ENCODE measurements at places on chromosomes 7 and 10.
A peak's percentile ranks its signal among the peaks of the same experiment; 100 is the strongest.

DNA sequence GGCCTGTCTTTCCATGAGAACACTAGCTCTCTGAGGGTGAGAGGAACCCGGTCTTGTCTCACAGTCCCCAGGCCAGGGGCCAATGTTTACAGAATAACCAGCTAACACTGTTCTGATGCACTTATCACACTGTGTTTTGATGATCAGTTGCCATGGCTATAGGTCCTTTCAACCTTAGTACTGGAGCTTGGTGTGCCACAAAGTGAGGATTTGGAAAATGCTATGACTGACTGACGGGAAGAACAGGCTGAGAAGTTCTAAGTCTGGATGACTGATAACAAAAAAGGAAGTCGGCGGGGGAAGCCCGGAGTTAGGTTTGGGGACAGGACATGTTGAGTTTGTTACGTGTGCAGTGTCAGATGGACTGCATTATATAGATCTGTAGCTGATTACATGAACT lies 141.8 kb downstream of the CTTNBP2 start:
- DNase-seq = no peak

- no peak for DNase-seq
These were observed at the start of gene LDB3 for GRCh38 chr10:86668297-86669165. TSS of gene LDB3 (plus strand) at chr10:86668511. CDS start at chr10:86668692, 181 bp downstream.

- no peak for DNase-seq
These were observed 200.6 kb downstream of the GLRX3 start for GRCh38 chr10:130336617-130337304.

DNA sequence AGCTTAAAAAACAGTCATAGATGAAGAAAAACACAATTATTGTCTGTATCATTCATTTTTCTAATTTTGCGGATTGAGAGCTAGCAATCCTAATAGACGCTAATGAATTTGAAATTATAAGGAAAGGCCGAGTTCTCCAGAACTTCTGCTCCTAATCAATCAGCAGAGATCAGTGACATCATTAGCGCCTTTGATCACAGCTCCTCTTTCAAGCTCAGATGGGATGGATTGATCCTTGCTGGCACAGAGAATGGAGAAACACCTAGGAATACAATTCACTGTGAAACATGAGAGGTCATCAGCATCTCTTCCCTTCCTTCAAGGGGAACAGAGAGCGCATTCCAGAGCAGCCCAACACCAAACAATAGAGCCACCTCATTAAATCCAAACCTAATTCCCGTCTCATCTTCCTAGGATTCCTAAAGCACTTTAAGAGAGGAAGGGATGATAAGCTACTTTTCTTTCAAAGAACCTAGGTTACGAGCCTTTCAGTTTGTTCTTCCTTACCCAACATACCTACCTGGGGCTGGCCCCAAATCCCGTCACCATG lies 24.4 kb downstream of the GLI3 start:
- DNase-seq = no peak

- DNase-seq = no peak
These were observed 304.0 kb upstream of the ETV1 start for GRCh38 chr7:14293434-14293833.

- DNase-seq = no peak
These were observed 8.7 kb downstream of the PDSS1 start for GRCh38 chr10:26706206-26706605.

- peak; percentile 24 for DNase-seq
These were observed 572.6 kb downstream of the IPMK start for GRCh38 chr10:57694956-57695608.

DNA sequence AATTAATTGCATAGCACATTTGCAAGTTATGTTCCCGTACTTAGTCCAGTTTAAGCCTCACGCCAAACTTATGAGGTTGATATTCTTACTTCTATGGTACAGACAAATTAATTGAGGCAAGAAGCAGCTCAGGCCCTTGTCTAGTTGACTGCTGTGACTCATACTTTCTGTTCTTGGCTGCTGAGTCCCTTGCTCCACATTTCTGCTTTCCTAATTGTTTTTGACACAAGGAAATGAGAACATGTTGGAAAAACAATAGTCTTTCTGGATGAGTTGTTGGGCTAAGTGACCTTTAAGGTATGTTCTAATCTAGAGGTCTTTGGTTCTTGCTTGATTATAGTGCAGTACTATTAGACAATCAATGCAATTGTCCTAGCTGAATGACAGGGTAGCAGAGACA lies 331.8 kb downstream of the NRG3 start:
- no peak for DNase-seq

DNA sequence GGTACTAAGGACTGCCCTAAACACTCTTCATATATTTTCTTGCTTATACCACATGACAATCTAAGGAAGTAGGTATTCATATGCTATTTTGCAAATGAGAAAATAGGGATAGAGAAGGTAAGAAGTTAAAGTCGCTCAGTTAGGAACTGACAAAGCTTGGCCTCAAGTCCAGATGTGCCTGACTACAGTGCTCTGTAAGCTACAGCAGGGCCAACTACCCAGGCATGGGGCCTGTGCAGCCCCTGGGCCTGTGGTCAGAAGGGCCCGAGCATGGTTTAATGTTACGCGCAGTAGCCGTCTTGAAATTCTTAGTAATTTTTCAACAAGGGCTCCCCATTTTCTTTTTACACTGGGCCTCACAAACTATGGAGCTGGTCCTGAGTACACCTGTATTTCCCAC lies 146.2 kb downstream of the GLI3 start:
- DNase-seq = no peak

GRCh38 chr10:110432084-110432483 lies 65.6 kb upstream of the DUSP5 start:
- DNase-seq = no peak

- DNase-seq = no peak
These were observed 15.6 kb downstream of the DPYSL4 start for GRCh38 chr10:132202070-132202970.

DNA sequence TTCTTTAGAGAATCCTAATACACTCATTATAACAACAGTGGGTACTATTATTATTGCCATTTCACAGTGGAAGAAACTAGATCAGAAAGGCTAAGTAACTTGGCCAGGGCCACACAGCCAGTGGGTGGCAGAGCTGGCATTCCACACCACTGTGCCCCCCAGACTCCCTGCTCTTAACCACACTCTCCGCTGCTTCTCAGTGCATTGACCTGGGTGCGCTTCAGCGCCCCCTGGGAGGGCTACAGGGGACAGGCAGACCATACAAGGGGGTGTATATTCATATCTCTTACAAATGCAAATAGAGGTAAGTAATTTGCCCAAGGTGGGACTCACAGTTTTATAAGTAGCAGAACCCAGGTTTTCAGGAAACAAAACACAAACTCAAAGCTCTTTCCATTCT lies 77.0 kb upstream of the NMT2 start:
- no peak for DNase-seq

GRCh38 chr10:2529945-2530344 lies 537.4 kb upstream of the PFKP start:
- no peak for DNase-seq

DNA sequence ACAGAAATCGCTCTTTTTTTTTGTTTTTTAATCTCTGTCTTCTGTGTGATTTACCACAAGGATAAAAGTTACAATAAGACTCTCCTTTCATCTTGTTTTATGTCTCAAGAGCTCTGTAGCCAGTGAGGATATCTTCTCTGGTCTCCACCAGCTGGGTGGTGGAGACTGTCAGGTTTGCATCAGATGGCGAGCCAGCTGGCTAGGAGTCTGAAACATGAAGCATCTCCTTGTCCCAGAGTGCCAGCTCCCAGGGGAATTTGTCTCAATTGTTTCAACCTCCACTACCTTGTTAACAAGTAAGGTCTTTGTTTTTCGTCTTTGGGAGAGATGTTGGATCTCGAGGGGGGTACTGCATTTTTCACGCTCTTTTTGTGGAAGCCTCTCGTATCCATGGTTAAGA lies 47.3 kb downstream of the FRMPD2 start:
- no peak for DNase-seq

DNA sequence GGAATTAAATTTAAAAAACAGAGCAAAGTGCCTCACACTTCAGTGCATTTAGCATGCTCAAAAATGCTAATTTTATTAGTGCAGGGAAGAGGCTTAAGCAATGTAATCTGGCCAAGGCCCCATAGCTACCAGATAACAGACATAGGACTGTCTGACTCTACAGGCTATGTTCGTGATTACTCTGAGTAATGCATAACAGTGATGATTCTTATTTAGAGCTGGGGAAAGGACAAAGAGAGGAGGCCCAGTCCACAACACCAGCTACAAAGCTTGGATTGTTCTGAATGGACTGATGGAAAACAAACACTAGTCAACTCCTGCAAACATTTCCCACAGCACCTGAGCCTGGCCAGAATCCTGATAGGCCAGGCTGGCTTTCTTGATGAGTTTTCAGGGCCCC lies 8.4 kb upstream of the CH25H start:
- no peak for DNase-seq

DNA sequence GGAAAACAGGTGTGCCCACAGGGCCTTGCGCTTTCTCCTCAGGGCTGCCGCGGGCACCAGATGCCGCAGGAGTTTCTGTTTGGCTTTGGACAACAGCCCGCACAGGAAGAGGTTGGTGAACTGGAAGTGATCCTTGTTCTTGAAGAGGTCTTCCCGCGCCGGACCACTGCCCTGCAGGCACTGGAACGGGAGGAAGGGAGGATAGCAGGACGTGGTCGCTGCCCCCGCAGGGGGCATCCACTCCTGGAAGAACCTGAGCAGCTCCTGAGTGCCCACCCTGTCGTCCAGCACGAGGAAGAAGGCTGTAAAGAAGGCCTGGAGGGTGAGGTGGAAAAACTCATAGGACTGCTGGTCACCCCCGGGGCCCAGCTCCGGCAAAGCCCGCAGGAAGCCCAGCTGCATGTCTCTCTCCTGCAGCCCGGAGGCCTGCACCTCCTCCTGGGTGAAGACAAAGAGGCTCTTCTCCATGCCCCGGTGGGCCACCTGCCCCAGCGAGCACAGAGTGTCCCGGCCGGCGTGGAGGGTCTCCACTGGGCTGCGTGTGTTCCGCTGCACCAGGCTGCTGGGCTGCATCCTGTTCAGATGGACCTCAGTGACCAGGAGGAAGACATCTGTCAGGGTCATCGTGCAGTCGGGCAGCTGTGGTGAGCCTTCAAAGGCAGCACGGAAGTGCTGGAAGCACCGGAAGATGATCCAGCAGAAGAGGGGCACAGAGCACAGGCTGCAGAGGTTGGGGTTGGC lies 26.9 kb downstream of the NOD1 start:
- no peak for DNase-seq

DNA sequence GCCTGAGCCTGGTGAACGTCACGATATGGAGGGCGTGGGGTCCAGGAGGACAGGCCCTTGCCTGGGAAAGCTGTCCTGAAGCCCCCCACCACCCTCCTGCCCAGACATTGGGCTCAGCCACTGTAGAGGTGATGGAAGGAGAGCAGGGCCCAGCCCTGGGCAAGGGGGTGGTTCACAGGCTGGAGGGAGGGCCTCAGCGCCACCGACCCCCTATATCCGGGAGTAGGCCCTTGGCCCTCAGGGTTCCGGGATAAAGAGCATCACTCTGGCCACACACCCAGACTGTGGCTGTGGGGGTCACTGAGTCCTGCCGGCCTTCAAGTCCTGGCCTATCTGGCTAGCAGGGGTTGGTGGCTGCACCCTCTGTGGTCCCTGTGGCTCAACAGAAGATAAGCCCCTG lies 55.3 kb upstream of the GTF2IRD1 start:
- no peak for DNase-seq

DNA sequence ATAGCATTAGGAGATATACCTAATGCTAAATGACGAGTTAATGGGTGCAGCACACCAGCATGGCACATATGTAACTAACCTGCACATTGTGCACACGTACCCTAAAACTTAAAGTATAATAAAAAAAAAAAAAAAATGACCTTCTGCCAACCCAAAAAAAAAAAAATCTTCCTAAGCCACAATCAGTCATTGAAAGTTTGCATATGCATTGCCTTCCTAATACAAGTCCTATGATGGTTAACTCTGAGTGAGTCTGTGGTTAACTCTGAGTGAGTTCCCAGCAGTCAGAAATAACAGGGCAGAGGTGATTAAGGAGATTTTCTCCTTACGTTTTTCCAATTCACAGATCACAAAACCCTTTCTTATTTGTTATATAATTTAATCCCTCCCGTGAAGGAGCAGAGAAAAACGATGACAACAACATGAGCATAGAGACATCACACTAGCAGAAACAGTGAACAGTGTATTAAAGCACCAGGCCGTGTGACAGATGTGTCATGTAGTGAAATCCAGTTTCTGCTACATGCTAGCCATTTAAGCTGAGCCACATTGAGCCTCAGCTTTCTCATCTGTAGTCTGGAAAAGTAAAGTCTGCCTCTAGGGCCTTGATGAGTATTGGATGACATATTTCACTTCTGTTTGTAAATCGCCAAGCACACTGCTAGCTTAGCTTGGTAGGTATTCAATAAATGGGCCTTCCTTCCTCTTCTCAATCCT lies 7.4 kb upstream of the RNF148 start:
- DNase-seq = no peak

GRCh38 chr10:5243521-5243987 lies 46.9 kb downstream of the AKR1C4 start:
- no peak for DNase-seq

DNA sequence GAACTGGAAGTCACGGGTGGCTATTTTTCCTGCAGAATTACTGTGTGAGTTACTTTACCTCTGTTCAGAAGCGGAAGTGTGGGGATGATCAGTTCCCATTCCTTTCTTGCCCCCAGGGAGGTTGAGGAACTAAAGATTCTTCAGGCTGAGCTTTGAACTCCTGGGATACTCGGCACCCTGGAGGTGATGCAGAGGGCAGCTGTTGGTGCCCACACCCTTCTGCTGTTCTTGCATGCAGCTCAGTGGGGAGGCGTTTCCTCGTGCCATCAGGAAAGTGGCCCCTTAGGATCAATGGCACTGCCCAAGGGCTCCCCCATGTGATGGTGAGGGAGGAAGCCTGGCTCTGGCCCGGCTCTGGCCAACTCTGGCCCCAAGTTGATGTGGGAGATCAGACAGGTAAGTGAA lies 44.7 kb upstream of the MXI1 start:
- DNase-seq = no peak

GRCh38 chr10:22986771-22987542 lies 59.1 kb downstream of the ARMC3 start:
- peak; percentile 20 for DNase-seq

GRCh38 chr10:47339759-47340607 lies 8.2 kb upstream of the RBP3 start:
- DNase-seq = no peak

GRCh38 chr7:72025381-72025960 lies 386.7 kb downstream of the CALN1 start:
- DNase-seq = no peak

DNA sequence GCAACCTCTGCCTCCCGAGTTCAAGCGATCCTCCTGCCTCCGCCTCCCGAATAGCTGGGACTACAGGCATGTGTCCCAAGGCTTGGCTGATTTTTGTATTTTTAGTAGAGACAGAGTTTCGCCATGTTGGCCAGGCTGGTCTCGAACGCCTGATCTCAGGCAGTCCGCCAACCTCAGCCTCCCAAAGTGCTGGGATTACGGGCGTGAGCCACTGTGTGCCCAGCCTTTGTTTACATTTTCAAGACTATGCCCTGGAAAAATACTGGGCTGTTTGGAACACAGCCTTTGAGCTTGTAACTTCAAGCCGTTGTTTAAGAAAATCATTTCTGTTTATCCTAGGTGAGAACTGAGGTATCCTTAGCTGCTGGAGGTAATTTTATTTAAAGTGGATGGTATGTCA lies 1.9 kb downstream of the ZKSCAN1 start:
- no peak for DNase-seq
